ENCODE measurements at places on chromosomes 6 and 20.

DNA sequence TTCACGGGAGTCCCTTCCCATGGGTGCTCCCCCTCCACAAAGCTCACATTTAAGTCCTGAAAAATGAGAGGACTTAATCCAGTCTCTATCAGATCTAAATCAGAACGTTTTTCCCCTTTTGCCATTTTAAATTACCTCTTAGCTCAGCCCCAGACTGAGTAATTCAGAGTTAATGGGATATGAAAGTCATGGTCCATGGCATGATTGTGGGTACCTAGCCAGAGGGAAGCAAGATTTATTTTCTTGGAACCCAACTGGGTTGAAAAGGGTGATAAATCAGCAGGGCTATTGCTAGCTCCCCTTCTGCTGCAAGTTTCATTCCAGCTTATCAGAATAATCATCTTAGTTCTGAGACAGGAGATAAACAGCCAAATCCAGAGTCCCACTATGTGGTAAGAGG, 320.2 kb upstream of the CHD6 start:
- no peak for DNase-seq

DNA sequence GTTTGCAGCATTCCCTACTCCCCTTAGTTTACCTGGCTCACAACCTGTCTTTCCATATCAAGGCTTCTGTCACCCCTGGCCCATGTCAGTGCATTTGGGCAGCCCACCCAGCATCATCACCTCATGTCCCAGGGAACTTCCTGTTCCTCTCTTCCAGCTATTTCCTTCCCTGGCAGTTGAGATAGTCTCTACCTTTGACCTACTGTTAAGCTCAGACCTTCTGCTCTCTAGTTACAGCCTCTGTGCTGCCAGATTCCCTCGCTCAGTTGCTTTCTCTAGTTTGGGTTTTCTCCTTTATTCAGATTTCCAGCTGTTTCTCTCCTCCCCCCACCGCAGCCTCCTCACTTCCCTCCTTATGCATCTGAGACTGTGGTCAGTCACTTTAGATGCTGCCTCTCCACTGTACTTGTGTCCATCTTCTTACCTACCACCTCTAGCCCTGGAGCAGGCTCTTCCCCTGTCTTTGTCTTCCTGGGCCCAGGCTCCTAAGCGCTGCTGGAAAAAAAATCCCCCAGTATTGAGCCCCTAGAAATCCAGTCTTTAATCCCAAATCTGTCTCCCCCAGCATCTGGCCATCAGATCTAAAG, 16.3 kb downstream of the PTPN1 start:
- DNase-seq, result no peak

GRCh38 chr20:60428651-60429050, 470.4 kb downstream of the CDH26 start:
- DNase-seq, result no peak

- no peak for DNase-seq
These were observed 69.9 kb upstream of the POU3F2 start for GRCh38 chr6:98764373-98764911.

DNA sequence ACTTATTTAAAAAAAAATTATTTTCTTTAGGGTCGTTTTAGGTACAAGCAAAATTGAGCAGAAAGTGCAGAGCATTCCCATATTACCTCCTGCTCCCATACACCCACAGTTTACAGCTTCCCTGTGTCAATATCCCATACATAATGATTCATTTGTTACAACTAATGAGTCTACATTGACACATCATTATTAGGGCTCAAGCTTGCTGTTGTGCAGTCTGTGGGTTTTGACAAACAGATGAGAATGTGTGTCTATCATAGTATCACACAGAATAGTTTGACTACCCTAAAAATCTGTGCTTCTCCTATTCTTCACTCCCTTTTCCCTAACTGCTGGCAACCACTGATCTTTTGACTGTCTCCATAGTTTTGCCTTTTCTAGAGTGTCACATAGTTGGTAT, 9.4 kb downstream of the PSMF1 start:
- no peak for DNase-seq

- DNase-seq, result no peak
These were observed 420.6 kb upstream of the MMS22L start for GRCh38 chr6:97703661-97704060.

- no peak for DNase-seq
These were observed 71.4 kb upstream of the UFL1 start for GRCh38 chr6:96450082-96450769.

GRCh38 chr6:112839525-112839961, 492.4 kb downstream of the RFPL4B start:
- no peak for DNase-seq

- DNase-seq, result no peak
These were observed 16.2 kb upstream of the MRPS18A start for GRCh38 chr6:43703512-43704429.
